ENCODE measurements at places on chromosomes 1 and 21.

DNA sequence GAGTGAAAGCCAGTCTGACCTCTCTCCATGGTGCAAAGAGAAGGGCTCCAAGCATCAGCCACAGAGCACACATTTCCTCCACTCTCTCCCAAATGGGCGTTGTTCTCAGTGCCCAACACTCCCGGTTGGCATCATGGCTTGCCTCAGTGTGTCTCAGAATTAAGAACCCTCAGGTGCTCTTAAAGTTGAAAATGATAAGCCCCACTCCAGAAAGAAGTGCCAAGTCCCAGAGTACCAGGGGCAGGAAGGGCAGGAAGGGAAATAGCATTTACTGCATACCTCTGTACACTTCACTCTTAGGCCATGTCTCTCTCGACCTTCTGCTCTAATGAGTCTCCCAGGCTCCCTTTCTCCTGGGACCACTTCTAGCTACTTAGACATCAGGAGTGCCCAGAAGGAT lies 15.2 kb upstream of the ARHGEF2 start:
- DNase-seq, result no peak

GRCh38 chr1:218778257-218779126 lies 395.2 kb upstream of the LYPLAL1 start:
- DNase-seq, result no peak

- no peak for DNase-seq
These were observed 95.9 kb downstream of the SPSB1 start for GRCh38 chr1:9388335-9389180.

DNA sequence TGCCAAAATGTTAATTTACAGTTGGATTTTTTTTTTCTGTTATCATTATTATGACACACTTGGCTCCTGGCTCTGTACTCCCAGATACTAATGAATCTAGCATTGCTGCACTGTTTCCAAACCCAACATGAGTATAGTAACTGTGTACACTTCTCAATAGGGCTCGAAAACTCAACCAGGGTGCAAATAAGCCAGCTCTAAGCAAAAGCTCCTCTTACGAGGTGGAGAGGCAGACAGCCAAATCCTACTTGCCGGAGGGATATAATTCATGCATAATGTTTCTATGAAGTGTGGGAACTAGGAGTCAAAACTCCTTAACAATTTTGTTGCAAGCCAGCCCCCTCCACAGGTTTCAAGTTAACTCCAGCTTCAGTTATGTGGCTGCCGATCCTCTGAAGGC lies 510.4 kb upstream of the ZP4 start:
- no peak for DNase-seq

GRCh38 chr1:170732252-170732588 lies 68.3 kb downstream of the PRRX1 start:
- no peak for DNase-seq

All from CD4-positive, alpha-beta T cell treated with Interleukin-15 for 4 hours (primary cell).